Heart right ventricle (tissue), 16 donors: ENCODE measurements at places on chromosomes 2 and 18. TPM values are rescaled to one million over a fixed set of nuclear protein-coding genes. Genes with fewer than 3 reads are reported as not detected.

Gene RFTN2
- 1.2 TPM for total RNA-seq

Gene ALPP
- not detected for total RNA-seq

Gene ANKRD53
- total RNA-seq: 0.26 TPM

Gene SCYGR4
- total RNA-seq: not detected

Gene TEX44
- not detected for total RNA-seq

Gene ZSWIM2
- not detected for total RNA-seq

Gene G6PC2
- total RNA-seq: not detected

Gene CDK15
- 0.09 TPM for total RNA-seq

Gene FOXI3
- not detected for total RNA-seq

Gene SP5
- 0.57 TPM for total RNA-seq

Gene TFPI
- 17.2 TPM for total RNA-seq

Gene GCKR
- total RNA-seq: not detected

Gene FZD7
- 9.4 TPM for total RNA-seq

Gene ADAM23
- 67.6 TPM for total RNA-seq

DNA sequence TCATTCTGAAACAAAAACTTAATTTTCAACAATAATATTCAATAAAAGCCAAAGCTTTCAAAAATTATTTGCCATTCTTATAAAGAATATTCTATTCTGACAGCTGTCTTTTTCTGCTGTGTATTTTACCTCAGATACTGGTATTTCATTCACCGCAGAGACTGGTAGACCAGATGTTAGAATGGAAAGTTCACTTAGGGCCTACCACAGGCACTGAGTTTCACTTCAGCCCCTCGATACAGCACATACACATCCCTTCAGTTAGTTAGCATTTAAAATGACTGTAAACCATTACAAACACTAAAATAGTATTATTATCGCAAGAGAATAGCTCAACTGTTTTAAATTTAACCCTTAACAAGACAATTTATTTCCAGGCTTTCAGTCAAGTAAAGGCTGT, 24.2 kb upstream of the GATA6 start:
- no peak for DNase-seq

- peak; percentile 74 for DNase-seq
Observed at GRCh38 chr2:216855605-216856004, 4.3 kb downstream of the TNP1 start.

- DNase-seq: no peak
Observed at GRCh38 chr18:45332871-45333270, 282.4 kb upstream of the SLC14A2 start.

DNA sequence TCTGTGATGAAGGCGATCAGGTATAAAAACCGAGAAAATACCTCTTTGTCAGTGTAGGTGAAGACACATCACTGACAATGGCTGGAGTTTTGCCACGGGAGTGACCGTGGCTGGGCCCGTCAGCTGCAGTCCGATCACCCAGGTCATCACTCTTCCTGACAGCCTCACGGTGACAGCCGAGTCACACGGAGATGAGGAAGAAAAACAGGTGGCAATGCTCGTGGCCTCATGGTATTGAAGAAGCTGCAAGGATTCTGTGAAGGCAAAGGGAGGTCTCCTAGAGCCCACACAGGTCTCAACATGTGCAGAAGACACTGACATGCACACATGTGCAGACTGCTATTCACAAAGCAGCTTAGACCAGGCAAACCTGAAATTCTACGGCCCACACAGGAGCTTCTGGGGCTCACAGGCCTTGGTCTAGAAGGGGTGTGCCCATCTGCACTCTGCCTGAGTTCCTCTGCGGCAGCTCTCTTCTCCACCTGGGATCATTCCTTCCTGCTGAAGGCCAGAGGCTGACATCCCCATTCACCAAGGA, 7.4 kb downstream of the COPS9 start:
- DNase-seq: no peak

GRCh38 chr2:45191976-45192375, 182.7 kb upstream of the SIX2 start:
- peak; percentile 23 for DNase-seq

GRCh38 chr18:2853173-2853925, 6.5 kb downstream of the EMILIN2 start:
- no peak for DNase-seq

- no peak for DNase-seq
Observed at GRCh38 chr18:46407486-46408166, 249.4 kb downstream of the LOXHD1 start.

DNA sequence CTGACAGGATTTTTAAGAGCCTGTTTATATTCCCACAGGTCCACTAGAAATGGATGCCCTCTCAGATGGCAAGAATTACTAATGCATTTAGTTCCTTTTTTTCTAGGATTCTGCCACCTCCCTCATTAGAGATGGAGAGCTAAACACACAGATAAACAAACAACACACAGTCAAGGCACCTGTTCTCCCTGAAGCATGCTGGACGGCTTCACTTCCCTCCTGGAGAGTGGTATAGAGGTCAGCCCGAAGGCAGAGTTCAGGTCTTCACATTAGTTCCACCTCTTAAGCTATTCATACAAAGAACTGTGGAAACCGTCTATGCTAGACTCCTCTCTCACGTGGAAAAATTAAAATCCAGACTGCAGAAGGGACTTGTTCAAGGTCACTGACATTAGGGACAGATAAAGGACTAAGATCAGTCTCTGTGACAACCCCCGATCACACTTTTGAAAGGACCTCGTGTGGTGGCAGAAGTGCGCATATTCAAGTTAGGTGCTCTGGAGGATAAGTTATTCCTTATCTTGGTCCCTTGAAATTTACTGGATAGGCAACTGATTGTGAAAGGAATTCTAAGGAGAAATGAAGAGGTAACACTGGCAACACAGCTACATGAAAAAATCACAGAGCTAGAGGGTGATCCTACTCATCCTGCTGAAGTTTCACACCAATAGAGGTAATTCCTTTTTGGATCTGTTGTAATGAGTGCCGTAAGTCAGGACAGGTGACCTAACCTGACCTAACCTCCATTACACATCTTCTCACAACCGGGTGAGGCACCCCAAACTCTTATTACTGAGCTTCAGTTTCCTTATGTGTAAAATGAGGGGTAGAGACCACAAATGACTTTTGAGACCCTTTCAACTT, 75.1 kb downstream of the SPRED2 start:
- DNase-seq: no peak

- DNase-seq: no peak
Observed at GRCh38 chr2:104976603-104977120, 61.2 kb upstream of the MRPS9 start.

DNA sequence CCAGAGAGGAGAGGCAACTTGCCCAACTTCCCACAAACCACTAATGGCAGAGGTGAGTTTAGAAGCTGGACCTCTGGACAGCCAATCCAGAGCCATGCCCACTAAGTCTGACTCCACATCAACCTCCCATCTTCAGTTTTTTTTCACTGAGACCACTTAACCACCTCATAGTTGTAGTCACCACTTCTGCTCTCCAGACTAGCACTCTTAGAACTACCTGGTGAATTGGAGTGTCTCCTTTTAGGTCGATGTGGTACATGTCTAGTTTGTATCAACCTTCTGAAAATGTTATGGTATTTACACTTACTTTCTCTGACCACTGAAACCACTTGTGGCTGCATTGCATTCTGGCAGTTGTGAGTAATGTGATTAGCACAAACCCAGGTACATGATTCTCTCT, 743.6 kb upstream of the FANCL start:
- DNase-seq: no peak

DNA sequence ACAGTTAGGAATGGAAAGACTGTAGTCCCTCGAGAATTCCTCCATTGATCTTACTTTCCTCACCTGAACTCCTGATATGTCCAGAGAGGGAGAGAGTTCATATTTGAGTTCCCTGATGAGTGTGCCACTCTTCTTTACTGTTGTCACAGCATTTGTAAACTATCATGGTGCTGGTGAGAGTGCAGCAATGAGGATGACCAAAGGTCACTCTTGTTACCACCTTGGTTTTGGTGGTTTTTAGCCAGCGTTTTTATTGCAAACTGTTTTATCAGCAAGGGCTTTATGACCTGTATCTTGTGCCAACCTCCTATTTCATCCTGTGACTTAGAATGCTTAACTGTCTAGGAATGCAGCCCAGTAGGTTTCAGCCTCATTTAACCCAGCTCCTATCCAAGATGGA, 1062.5 kb downstream of the BCL11A start:
- no peak for DNase-seq

DNA sequence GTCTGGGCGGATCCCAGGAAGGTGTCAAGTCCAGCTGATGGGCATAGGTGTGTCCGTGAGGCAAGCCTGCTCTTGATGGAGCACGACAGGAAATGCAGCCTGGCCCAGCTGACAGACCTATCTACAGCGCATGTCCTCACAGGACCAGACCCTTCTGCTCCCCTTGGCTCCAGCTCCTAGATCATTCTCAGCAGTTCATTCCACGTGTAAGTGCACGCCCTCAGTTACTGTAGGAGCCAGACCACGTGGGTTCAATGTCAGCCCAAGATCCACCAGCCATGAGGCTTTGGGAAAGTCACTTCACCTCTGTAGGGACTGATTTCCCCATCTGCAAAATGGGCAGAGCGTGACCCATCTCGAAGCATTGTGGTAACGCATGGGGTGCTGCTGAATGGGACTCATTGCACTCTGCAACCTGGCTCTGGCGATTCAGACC, 47.8 kb downstream of the TMEM17 start:
- no peak for DNase-seq

DNA sequence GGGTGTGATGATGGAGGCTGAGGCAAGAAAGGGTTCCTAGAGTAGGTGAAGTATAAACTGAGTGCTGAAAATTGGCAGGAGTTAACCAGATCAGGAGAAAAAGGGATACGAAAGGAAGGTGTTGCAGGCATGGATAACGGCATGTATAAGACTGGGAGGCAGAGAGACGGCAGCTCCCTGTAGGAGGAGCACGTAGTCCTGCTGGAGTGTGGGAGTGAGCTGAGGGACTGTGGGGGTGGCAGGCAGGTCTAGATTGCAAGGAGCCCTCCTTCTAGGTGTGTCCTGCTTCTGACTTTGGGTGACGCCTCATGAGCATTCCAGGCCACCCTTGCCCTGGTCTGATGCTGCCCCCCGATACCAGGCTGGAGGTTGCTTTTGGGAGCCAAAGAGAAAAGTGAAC, 36.4 kb upstream of the KCTD1 start:
- no peak for DNase-seq

DNA sequence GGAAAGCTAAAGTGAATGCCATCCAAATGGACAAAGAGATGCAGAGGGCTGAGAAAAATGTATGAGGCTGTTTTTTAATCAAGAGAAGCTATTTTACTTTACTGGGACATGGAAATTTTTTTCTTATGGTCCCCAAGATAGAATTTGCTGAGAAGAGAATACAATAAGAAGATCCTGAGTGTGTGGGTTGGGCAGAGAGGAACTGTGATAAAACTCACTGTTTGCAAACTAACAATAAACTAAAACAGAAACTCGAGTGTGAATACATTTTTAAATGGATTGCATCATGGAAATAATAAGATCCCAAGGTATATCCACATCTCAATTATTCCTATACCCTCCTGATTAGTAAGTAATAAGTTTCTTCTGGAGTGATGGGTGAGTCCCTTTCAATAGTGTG, 4.4 kb downstream of the NEB start:
- no peak for DNase-seq

DNA sequence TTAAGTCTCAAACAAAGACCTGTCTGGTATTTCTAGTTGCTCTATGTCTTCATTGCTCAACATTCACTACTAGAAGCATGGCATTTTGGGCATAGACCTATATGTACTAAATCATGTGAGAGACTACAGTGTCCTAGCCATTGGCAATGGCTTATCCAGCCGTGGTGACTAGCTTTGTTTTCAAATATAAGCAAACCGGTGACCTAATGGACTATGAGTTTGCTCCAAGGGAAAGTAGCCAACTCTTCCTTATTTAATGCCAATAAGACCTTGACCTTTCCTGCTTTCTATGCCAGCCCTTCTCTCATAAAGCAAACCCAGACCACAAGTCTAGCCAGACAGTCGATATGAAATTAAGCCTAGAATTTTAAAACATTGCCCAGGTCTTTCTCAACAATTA, 113.7 kb upstream of the CREB1 start:
- no peak for DNase-seq

GRCh38 chr2:218691234-218691633, 19.3 kb downstream of the STK36 start:
- no peak for DNase-seq

DNA sequence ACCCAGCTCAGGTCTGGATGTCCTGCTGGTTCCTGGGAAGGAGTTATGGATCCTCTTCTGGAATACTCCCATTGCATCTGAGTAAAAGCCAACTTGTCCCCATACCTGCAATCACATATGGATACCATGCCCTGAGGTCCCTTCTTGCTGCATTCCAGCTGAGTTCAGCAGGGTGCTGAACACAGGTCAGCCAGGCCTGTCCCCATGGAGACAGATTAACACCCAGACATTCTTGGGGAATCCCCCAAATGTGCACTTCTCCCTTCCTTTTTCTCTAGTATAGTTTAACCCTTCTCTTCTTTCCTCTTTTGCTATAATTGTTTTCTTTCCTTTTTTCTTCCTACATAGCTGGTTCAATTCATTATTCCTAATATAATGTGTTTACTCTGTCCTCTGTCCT, 799.6 kb upstream of the HS6ST1 start:
- DNase-seq: no peak

DNA sequence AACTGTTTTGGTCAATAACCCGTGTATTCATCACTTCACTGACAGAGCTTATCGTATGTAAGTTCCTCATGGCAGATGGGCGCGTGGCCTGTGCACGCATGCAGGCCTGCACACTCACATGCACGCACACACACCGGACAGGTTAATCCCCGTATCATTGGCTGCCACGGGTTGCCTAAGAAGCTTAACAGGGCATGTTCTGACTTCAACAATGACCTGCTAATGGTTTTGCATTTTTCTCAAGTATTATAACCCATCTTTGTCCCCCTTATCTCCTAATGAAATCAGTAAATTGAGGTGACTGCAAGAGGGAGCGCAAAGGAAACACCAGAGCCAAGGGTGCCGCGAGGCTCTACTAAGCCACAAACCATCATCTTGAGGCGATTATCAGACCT, 399.0 kb upstream of the ID2 start:
- DNase-seq: no peak

DNA sequence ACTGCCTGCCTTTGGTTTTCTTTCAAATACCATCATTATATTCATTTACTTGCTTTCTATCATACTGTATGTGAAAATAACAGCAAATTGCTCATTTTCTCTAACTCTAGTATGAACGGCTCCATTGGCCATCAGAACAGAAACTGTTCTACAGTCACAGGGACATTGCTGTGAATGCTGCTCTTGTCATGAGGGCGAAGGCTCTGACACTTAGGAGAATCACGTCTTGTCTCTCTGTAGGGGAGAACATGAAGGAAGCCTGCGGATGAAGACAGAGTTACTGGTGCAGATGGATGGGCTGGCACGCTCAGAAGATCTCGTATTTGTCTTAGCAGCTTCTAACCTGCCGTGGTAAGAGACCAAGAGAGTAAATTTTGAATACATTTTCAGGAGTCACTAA, 41.7 kb upstream of the ELOA2 start:
- DNase-seq: no peak
